ENCODE measurements at places on chromosomes 2 and 18.

- DNase-seq = no peak
Observed at GRCh38 chr18:23183411-23184150, 48.3 kb downstream of the CABLES1 start.

GRCh38 chr2:60857056-60857455 lies 24.3 kb upstream of the REL start:
- DNase-seq = no peak

DNA sequence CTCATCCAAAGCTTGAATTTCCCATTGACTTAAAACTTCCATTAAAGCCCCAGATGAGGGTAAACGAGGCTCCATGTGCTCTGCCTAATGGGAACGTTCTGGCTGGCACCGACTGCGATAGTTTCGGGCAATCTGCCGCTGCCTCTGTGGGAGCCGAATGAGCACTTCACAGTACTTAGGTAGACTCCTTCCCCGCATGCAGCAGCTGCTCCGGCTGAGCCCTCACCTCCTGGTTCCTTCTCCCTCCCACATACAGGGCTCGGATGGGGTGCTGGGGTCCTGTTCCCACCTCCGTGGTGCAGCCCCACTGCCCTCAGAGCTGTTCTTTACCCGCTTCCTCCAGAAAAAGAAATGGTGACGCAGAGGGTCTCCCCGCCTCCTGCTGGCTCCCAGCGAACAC lies 476.5 kb upstream of the SALL3 start:
- DNase-seq = no peak

DNA sequence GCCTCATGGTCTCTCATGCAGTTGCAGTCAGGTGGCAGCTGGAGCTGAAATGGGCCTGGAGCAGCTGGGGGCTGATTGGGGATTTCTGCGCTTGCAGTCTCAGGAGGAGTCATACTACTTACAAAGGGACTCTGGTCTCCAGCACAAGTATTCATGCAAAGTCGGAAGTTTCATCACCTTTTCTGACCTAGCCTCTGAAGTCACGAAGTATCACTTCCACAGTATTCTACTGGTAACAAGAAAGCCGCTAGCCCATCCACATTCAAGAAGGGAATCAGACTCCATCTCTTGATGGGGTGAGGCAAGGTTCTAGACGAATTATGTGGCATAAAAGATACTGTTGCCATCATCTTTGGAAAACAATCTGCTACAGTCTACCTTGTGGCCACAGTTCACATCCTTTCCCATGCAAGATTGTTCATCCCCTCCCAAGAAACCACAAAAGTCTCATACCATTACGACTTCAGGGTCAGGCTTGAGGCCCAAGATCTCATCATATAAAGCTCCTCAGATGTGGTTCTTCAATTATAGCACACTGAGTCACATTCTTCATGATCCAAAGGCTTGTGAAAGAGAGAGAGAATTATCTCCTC lies 95.3 kb downstream of the SMC6 start:
- no peak for DNase-seq

- DNase-seq = no peak
Observed at GRCh38 chr2:75655861-75656260, 9.3 kb downstream of the MRPL19 start.

DNA sequence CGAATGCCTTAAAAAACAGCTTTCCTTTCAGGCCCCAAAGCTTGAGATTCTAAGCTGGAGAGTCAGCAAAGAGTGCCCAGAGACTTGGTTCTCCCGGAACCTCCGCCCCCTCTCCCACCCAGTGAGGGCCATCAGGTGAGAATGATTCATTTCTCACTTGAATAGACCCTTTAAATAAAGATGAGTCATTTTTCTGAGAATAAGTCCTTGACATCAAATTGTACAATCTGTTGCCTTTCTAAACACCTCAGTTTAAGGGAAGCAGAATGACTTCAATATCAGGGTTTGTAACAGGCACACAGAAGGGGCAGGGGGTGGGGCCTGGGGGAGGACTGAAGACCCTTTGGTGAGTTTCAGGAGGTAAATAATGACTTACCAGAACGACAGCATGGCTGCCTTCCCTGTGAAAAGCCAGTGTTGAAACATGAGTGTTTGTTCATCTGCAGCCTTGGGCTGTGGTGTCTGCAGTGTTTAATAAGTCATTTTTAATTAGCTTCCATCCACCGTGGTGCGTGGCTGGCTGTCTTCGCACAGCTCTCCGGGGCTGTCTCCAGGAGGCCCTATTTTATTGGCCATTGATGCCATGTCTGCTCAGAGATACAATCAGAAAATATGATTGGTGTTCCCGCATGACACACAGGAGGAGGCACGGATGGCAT lies 134.9 kb upstream of the ZNF236 start:
- DNase-seq = no peak

DNA sequence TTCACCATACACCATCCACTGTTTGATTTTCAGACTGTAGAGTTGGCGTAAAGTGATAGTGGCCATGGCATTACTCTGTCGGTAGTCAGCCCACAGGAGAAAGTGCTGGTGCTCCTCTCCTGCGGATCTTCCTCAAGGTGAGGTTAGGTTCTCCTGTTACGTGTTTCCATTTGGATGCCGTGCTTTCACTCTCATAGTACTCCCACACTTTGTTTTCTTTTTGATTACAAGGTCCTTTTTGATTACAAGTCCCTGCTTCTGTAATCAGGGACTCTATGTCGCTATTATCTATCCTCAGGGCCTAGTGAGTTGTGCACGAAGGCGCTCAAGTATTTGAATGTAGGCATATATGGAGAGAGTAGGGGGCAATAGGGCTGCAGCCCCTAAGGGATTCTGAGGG lies 4.3 kb downstream of the TAF4B start:
- no peak for DNase-seq

GRCh38 chr2:220396287-220396686 lies 768.9 kb downstream of the SLC4A3 start:
- no peak for DNase-seq

- DNase-seq = no peak
Observed at GRCh38 chr2:28895189-28895893, 874 bp downstream of the WDR43 start.

- DNase-seq = no peak
Observed at GRCh38 chr2:80515964-80516363, 211.4 kb upstream of the LRRTM1 start.

GRCh38 chr2:120736624-120737339 lies 1.1 kb downstream of the GLI2 start:
- DNase-seq = no peak

- no peak for DNase-seq
Observed at GRCh38 chr18:63301434-63301833, 18.1 kb downstream of the BCL2 start.

DNA sequence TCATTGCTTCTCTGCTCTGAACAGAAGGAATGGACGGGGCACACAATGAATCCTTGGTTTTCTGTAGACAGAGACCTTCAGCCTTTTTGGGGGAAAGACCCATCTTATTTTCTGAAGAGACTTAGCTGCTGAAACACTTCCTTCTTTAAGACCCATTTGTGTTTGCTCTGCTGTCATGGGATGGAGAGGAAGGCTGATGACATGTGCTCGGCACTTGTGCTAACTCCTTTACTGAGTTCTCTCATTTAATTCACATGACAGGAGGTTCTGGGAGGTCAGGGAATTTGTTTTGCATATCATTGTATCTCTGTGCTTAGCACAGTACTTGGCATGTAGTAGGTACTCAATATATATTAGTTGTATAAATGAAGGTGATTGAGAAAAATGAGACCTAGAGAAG lies 39.0 kb downstream of the OXER1 start:
- DNase-seq = no peak

- no peak for DNase-seq
Observed at GRCh38 chr2:71283131-71283530, 48.5 kb upstream of the ZNF638 start.

- DNase-seq = no peak
Observed at GRCh38 chr2:136436936-136437335, 319.0 kb upstream of the CXCR4 start.

DNA sequence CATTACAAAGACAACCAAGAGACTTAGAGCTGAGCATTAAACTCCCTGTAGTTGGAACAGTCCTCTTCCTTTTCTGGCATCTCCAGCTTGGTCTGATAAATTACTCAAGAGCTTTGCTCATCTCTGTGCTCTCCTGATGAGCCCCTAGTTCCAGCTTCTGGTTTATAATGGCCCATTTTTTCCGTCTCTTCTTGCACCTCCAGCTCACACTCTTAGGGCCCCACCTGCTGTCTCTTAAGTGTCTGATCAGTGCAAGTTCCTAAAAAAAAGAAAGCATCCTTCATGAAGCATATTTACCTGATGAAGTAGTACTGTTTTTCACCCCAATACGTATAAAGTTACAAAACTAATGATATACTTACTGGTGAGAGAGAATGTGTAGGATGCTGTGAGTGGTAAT lies 822.9 kb downstream of the RNF144A start:
- DNase-seq = no peak

- no peak for DNase-seq
Observed at GRCh38 chr2:112047537-112048235, 7.4 kb upstream of the TMEM87B start.

- DNase-seq = no peak
Observed at GRCh38 chr2:15622214-15622613, 30.5 kb downstream of the DDX1 start.

- DNase-seq = no peak
Observed at GRCh38 chr18:3679241-3679640, 229.3 kb downstream of the TGIF1 start.

DNA sequence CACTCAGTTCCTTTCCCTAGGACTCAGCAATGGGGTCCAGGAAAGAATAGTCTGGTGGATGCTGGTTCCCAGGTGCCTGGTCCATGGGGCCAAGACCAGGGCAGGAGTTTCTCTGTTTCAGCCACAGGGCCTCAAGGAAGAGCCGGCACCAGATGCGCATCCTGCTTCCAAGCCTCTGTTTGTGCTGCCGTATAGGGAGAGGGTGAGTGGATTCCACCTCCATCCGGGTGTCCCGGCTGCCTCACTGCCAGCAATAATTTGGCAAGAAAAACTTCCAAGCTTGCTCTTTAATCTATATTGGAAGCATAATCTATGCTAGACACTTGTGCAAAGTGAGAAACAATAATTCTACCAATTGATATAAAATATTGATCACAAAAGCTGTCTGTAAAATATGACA lies 261.2 kb upstream of the HS6ST1 start:
- no peak for DNase-seq

DNA sequence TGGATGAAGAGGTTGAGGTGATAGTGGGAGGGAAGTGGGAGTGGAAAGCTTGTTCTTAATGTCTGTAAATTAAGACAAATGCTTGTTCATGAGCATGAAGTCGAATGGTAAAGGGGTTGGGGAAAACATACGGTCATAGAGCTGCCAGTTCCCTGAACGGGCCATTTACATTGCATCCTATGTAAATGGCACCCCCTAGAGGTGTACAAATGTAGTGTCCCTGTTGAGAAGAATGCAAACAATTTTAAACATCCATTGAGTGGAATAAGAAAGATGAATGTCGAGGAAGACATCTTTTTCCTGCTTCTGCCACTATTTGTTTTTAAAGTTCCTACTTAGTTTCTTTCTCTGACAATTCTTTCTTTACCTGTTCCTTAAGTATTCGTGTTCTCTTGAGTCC lies 155.7 kb downstream of the RDH14 start:
- DNase-seq = no peak

GRCh38 chr18:3760741-3761140 lies 310.8 kb downstream of the TGIF1 start:
- no peak for DNase-seq

- no peak for DNase-seq
Observed at GRCh38 chr2:208415255-208415654, 8.7 kb downstream of the PTH2R start.

DNA sequence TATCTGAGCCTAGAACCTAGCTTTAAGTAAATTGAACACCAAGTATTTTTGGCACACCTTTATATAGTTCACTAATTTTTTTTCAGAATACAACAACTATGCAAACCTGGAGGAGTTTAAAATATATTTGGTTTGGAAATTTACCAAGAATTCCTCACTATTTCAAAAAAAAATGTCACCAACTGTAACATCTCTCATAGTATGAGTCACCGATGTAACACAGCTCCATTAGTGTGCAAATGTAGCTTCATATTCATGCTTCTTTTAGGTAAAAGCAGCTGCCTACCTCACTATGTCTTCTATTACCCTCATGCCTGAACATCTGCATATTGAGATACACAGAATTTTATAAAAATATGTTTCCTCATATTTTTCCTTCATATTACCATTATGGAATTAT lies 80.5 kb downstream of the NRXN1 start:
- no peak for DNase-seq

GRCh38 chr18:77658299-77658662 lies 408.6 kb downstream of the GALR1 start:
- no peak for DNase-seq

DNA sequence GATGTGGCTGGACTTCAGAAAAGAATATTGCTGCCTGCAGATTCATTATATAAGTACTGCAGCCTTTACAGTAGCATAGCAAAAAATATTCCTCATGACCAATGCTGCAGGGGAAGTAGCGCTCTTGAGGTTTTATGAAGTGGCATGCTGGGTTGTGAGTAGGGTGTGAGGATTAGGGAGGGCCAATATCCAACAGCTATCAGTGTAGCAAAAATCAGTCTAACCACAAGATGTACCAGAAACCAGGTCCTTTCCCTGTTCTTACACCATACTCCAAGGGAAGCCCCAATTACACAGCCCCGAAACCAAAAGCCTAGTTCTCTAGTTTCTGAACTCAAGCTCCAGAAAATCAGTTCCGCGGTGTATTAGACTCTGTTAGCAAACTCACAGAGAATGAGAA lies 1082.2 kb upstream of the DDX18 start:
- DNase-seq = no peak

GRCh38 chr2:144935736-144936135 lies 415.8 kb upstream of the ZEB2 start:
- no peak for DNase-seq

DNA sequence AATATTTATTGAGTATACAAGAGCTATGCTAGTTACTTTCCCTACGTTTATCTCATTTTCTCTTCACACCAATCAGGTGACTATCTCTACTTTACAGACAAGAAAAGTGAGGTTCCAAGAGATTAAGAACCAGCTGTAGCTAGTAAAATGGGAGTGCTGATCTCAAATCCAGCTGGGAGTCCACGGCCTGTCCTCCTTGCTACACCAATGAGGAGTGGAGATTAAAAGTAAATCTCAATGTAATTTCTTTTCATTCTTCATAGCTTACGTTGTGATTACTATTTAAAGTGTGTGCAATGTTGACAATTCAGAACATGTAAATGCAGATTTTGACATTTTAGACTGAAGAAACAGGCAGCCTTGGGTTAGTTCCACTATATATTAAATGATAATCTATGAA lies 53.9 kb upstream of the NRP2 start:
- no peak for DNase-seq

GRCh38 chr2:7456762-7457161 lies 539.5 kb downstream of the RNF144A start:
- no peak for DNase-seq

- no peak for DNase-seq
Observed at GRCh38 chr2:41963661-41964525, 83.9 kb upstream of the PKDCC start.

DNA sequence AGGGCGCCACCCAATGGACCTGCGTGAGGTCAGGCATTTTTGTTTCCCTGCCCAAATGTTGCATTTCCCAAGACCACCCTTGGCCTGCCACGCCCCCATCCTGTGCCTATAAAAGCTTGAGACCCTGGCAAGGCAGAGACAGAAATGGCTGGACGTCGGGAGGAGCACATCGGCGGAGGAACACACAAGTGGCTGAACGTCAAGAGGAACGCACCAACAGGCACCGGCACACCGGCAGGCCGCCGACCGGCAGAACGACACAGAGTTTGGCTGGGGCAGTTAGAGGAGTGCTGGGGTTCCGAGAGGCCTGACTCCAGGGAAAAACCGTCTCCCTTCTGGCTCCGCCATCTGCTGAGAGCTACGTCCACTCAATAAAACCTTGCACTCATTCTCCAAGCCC lies 35.9 kb downstream of the DCDC2C start:
- DNase-seq = no peak
